ENCODE measurements at places on chromosomes 1 and 21. TPM values are rescaled to one million over a fixed set of nuclear protein-coding genes. Genes with fewer than 3 reads are reported as not detected.

Gene SMIM1
- total RNA-seq = 0.87 TPM

DNA sequence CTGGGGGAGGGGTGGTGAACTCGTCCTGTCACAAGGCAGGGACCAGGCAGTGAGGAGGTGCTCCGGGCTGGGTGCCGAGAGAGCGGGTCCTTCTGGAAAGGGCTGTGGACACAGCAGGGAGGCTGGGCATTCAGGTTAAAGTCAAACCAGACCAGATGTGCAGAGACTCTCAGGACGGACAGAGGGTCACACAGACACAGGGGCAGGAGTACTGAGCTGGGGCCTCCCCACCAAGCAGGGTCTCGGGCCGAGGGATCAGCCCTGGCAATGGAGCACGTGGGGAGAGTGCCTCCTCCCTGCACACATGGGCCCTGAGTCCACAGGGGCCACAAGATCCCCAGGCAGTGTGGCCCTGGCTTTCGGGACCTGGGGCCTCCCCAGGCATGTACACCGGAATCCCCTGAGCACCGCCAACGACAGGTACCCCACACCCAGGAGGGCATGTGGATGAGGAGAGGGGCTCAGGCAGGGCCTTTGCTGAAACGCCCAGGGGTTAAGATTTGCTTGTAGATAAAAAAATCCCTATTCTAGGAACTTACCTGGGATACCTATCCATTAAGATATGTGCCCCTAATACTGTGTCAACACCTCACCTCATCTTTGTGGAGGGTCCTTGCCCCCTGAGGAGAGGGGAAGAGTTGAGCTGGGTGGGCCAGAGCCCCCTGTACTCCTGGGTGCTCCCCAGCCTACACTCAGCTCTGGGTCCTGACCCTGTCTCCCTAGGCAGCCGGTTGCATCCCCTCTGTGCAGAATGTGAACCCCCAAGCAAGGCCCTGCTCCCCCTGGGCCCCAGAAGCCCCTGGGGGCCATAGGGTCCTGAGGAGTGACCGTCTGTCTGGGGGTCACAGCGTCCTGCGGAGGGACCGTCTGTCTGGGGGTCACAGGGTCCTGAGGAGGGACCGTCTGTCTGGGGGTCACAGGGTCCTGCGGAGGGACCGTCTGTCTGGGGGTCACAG is 46.9 kb upstream of the ADARB1 start:
- H3K36me3 ChIP-seq = no peaks in the 10 kb centered on the region
- H3K27me3 ChIP-seq = no peaks in the 10 kb centered on the region
- no peak overlapping the region for H3K4me3 ChIP-seq
- DNase-seq = no peak

Gene CCDC17
- 1.6 TPM for total RNA-seq

- H3K27me3 ChIP-seq = no peaks in the 10 kb centered on the region
- no peak overlapping the region for H3K4me3 ChIP-seq
These were observed 122.3 kb upstream of the C1orf105 start for GRCh38 chr1:172298141-172298540.

DNA sequence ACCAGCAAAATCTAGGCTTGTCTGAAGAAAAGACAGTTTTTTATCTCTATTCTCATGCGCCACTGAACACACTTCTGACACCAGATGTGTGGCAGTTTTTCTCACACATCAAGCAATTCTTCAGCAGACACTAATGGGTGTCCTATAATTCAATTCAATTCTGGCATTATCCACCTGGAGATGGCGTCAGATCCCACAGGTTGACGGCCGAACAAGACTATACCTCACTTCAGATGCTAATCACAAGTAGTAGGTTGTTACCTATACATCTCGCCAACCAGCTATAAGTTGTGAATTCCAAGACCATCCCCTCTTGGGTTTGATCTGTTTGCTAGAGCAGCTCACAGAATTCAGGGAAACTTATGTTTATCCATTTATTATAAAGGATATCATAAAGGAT is 89.9 kb upstream of the ARTN start:
- H3K27me3 ChIP-seq = no peaks in the 10 kb centered on the region
- no peak for DNase-seq
- H3K4me3 ChIP-seq = no peak overlapping the region
- H3K36me3 ChIP-seq = peaks cover 8% of the 10 kb centered on the region
- H3K4me1 ChIP-seq = peaks cover 28% of the 10 kb centered on the region
- H3K27ac ChIP-seq = no peak overlapping the region

DNA sequence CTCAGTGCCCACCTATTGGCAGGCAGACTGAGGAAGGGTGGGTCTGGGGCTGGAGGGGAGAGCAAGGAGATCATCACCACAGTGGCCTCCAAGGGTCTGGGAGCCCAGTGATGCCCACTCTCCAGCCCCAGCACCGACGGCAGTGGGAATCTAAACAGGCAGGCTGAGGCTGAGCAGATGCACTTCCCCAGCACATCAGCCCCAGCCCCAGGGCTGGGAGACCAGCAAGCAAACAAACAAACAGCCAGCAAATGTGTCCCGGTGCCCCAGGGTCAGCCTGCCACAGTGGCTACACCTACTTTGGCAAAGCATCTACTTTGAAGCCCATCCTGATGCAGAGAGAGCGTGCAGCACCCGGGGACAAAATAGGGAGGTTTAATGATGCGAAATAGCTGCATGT is 216.3 kb upstream of the ZC3H12A start:
- H3K27ac ChIP-seq = no peak overlapping the region
- no peak for DNase-seq
- H3K4me3 ChIP-seq = no peak overlapping the region
- no peaks in the 10 kb centered on the region for H3K36me3 ChIP-seq

Gene CYP4Z1
- total RNA-seq = not detected

GRCh38 chr1:89499320-89499719 is 25.3 kb upstream of the LRRC8B start:
- no peaks in the 10 kb centered on the region for H3K27me3 ChIP-seq
- H3K4me1 ChIP-seq = no peaks in the 10 kb centered on the region
- H3K27ac ChIP-seq = no peak overlapping the region
- H3K4me3 ChIP-seq = no peak overlapping the region
- no peaks in the 10 kb centered on the region for H3K36me3 ChIP-seq

GRCh38 chr1:191498825-191499224 is 659.4 kb upstream of the RGS18 start:
- no peak for DNase-seq
- H3K4me3 ChIP-seq = no peak overlapping the region
- H3K27ac ChIP-seq = no peak overlapping the region
- no peaks in the 10 kb centered on the region for H3K4me1 ChIP-seq

GRCh38 chr1:9136932-9137331 is 8.0 kb upstream of the GPR157 start:
- no peak for DNase-seq
- no peaks in the 10 kb centered on the region for H3K36me3 ChIP-seq
- peaks cover under 1% of the 10 kb centered on the region for H3K4me1 ChIP-seq
- no peak overlapping the region for H3K4me3 ChIP-seq
